Left hindlimb (tissue), 1 donor: ENCODE measurements at places on chromosomes 2 and 18.

DNA sequence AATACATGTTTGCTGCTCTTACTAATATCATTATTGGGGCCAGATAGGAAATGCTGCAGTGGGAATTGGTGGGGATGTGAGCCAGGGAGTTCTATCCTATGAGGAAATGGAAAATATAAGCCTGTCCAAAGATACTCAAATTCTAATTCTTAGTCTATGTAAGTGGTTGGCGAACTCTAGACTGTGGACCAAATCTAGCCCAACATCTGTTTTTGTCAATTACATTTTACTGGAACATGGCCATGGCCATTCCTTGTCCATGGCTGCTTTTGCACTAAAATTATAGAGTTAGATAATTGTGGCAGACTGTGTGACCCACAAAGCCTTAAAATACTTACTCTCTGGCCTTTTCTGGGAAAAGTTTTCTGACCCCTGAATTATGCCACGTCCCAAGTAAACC, 113.3 kb downstream of the MGAT5 start:
- DNase-seq = peak; percentile 54

- DNase-seq = no peak
These were observed 33.5 kb downstream of the PTPN18 start for GRCh38 chr2:130389358-130389757.

DNA sequence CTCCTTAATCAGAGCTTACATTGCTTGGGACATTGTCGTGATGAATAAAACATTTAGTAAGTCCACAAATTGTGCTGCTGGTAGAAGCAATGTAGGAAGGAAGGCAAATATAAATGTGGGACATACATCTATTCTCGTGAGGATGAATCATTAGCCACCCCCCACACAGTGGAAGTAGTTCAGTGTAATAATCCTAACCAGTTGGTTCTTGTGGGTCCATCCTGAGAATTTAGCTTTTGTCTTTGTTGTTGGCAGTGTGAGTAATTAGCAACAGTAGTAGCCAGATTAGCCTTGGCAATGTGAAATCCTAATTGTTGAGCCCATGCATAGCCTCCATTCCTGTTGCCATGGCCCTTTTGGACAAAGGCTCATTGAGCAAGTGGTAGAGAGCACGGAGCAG, 532.1 kb downstream of the FBXO15 start:
- DNase-seq = no peak

DNA sequence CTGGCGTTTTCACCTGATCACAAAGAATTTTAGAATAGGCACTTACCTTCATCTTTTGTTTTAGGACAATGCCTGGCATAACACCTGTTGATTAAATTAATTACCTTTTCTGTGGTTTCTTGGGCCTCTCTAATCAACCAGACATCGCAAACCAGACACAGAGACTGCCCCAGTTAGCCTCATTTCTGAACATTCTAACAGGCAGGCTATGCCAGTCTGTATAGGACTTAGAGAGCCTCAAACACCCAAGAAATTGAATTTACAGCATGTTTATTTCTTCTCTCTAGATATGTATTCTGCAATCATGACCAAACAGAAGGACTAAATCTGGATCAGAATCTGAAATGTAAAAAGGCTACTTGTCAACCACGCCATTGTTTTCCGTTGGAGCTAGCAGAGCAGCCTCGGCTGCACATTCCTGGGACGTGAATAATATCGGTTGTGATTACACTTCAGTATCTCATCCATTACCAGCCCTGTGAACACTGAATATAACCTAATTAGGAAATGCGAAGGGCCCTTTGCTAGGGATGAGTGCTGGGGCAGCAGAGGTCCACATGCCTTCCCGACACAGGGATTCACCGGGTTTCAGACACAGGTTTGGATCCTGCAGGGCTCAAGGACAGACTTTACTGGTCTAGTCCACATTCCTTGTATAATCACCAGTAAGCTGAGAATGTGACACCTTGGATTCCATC, 17.5 kb upstream of the CDC42EP3 start:
- DNase-seq = no peak

GRCh38 chr2:238638982-238639628, 208.8 kb upstream of the TWIST2 start:
- DNase-seq = no peak

DNA sequence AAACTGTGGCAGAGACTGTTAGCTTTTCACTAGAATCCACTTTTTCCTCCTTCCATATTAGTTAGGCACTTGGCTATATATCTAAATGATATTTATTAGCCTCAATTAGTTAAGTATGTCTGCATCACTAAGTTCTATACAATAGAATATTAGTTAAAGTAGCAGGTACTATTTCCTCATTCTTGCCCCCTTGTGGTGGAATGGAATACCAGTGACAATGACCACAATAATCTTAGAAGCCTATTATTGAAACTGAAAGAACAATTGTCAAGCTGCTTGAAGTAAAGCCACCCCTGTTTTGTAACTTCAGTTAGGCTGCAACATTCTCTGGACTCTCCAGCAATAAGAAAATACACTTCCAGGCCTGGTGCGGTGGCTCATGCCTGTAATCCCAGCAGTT, 476.3 kb upstream of the VWC2L start:
- no peak for DNase-seq

DNA sequence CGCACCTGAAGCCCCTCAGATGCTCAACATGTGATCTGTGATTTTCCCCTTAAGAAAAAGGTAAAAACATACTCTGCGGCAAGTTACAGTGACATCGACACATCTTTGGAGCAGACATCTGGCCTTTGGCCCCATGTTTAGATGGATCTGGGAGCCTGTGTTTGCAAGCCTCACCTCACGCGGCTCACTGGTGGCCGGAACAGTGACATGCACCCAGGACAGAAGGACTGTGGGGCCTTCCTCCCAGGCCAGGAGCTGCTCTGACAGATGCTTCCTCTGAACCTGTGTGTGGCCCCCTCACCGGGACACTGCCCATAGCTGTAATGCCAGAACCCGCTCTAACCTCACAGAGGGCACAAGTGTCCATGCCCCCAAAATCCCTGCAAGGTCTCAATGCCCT, 13.1 kb downstream of the PASK start:
- DNase-seq = no peak

DNA sequence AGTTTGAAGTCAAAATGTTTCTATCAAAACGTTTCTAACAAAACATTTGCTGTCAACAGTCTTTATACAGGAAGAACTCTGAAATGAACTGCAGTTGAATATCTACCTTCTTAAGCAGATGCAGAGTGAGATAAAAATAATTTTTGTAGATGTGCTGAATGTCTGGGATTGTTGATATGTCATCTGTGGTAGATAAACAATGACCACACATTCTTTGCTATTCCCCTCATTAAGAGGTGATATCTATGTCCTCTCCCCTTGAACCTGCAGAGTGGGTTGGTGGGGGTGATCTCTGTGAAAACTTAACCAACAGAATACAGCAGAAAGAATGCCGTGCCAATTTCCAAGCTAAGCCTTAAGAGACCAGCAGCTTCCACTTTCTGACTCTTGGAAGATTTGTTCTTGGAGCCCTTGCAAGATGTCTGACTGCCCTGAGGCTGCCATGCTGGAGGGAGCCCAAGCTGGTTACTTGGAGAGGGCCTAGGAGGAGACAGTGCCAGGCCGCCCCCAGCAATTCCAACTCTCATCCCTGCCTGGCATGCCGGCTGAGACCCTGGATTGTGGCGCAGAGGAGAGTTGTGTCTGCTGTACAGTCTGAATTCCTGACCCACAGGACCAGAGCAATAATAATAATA, 80.8 kb downstream of the COLEC12 start:
- no peak for DNase-seq

- DNase-seq = no peak
These were observed 160.0 kb upstream of the MYO3B start for GRCh38 chr2:170017860-170018532.

DNA sequence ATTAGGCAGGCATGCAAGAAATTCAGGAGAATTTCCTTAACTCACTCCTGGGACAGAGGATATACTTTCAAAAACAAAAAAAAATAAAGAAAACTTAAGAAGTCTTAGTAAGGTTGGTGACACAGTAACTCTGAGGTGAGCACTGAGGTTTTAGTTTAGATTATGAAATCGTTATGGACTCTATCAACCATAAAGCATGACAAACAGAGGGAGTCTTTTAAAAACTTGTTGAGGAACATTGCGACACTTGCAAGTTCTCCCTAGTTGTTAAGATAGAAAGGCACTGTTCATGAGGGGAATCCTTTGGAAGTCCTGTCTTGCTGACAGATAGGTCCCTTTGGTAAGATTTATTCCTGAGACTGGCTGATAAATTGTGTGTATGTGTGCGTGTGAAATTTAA, 194.3 kb upstream of the ERBB4 start:
- no peak for DNase-seq

GRCh38 chr2:110678457-110679336, 834 bp upstream of the BUB1 start:
- peak; percentile 55 for DNase-seq

GRCh38 chr18:25639596-25639995, 287.6 kb upstream of the ZNF521 start:
- DNase-seq = no peak

DNA sequence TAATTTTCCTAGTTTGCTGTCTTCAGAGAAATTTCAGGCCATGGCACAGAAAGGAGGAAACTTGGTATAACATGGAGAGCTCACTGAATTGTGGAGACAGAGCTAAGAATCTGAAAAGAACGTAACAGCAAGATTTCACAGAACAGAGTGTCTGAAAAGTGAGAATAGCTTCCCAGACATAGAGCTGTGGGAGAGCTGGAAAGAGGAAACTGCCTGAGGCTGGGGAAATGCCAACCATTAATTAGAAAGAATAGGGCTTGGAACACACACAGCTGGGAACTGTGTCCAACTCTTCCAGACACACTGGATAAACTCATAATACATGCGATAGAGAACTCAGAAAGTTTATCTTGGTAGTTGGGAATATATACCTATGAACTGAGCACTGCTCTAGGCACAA, 51.6 kb upstream of the KYNU start:
- no peak for DNase-seq

DNA sequence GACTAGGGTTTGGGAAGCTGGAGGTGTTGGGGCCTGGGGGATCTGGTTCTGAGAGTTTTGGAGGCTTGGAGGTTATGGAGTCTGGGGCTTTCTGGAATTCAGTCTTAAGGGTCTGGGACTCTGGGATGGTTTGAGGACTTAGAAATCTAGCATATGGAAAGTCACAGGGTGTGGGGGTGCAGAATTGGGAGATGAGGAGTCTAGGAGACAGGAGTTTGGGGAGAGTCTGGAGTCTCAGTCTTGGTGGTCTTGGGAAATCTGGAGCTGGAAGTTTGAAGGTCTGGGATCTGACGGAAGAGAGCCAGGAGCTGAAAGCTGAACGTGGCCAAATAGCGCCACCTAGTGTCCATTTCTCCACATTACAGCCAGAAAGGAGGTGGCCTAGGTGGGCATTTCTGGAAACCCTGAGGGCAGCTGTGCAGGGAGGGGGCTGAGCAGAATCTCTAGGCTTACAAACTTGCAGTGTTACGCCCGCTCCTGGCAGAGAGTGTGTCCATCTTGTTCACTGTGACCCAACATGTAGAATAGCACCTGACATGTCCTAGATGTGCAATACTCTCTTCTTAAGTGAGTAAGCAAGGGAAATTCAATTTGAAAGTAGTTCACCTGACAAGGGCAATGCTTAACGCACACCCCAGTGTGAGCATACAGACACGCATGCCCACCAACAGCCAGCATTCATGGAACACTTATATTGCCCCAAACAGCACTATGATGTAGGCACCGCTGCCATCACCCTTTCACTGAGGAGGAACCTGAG, 204.8 kb downstream of the TFCP2L1 start:
- peak; percentile 58 for DNase-seq

- DNase-seq = no peak
These were observed 199.8 kb downstream of the CLIP4 start for GRCh38 chr2:29314816-29315571.

DNA sequence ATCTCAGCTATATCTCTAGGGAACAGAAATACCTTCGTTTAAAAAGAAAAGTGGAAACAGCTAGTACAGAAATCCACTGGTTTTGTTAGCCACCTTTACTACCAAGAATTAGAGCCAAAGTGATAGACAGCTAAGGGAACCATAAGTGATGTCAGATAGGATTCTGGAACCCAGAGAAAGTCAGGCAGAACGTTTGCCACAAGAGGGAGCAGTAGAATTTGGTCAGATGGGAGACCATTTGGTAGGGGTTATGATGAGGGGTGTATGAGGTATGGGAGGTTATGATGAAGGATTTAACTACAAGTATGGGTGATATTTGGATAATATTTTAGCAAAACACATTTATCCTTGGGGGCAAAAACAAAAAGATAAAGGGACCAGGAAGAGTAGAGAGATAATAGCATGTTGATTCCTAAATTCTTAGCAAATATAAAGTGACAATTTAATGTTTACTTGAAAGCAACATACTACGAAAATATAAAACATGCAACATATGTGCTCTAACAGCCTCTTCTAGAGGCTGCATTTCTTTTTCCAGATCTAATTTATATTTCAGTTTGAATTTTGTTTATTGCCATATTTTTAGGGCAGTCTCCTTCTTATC, 3.3 kb downstream of the SLC8A1 start:
- DNase-seq = no peak

- no peak for DNase-seq
These were observed 649 bp downstream of the FECH start for GRCh38 chr18:57585855-57586250.

- DNase-seq = no peak
These were observed 139.3 kb upstream of the FBXO11 start for GRCh38 chr2:48045613-48046012.

DNA sequence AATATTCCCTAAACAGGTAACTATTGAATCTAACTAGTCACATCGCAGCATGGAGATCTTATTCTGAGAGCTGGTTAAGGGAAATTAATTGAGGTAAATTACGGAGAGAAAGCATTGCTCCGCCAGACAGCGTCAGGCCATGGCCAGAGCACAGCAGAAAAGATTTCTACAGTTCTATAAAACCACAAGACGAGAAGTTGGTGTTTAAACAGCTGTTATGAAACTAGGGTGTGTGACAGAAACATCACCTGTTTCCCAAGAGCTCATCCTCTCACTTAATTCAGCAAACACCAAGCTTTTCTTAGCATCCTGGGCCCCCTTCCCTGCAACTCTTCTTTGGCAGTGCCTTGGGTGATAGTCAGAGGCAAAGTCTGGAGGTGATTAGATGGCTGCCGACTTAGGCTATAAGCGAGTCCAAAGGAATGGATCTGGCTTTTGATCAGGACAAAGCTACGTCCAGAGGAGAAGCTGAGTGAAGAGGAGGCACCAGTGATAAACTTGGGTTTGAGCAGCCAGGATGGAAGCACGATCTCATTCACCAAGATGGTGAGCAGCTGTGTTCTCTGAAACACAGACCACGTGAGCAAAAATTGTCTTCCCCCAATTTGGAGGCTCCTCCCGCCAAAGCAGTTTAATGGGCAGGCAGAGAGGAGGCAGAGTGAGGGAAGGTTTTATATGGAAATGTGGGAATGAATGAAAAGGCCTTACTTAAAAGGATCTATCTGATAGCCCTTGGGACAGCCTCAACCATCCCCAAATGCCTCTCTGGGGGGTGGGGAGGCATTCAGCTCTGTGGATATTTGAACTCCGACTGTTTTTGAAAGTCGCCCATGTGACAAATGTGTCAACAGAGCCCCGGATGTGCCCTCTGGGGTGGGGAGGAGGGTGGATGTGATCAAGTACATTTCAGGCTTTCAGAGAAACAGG, 57.8 kb downstream of the PKDCC start:
- no peak for DNase-seq
